ENCODE measurements at places on chromosomes 3 and 15.

DNA sequence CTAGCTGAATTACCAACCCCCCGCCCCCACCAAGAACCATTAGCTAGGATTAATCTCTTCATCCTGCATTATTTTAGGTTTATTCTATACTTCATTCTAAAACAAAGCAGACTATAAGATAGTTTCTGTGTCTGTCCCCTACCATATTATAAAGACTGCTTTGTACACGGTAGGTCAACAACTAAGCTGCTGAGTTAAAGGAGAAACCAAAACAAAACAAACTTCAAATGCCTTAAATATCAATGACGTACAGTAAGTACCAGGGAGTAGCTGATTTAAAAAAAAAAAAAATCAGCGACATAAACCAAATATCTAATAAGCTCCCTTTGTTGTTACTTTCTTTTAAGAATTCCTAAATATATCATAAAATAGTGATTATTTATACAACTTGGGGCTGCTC lies 7.8 kb upstream of the VGLL4 start:
- no peak for DNase-seq

- no peak for DNase-seq
Measured at GRCh38 chr15:82944056-82944455, 8.5 kb downstream of the HOMER2 start.

GRCh38 chr15:32899126-32899596 lies 181.4 kb downstream of the GREM1 start:
- DNase-seq: no peak

- DNase-seq: no peak
Measured at GRCh38 chr3:128081226-128081625, 29.0 kb downstream of the SEC61A1 start.

GRCh38 chr3:12027184-12027846 lies 23.1 kb downstream of the SYN2 start:
- DNase-seq: no peak

DNA sequence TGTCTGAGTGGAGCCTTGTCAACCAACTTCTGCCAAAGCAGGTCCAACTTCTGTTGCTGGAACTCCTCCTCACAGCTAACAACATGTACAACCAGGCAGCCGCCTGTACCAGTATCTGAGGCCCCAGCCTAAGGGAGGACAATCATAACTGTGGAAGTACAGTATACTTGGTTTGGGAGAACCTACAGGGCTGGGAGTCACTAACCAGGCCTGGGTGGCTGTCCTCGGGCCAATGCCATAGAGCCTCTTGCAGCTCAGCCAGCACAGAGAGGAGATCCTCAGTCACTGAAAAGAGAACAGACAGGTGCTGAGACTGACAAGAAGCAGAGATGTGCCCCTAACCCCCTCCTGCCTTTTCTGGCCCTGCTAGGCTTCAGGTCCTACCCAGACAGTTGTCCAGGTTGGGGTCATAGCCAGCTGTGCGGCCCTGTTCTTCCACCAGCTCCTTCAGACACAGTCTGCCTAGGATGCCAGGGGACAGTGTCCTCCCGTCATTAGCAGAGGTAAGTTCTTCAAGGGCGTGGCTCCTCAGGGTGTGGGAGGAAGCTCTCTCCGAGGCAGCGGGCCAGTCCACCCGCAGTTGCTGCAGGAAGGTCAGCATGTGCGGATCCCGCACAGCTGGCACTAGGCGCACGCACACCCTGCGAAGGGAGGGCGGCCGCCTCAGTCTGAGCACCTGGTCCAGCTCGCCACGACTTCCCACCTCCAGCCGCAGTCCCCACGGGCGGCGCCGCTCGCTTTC lies 980 bp downstream of the DALRD3 start:
- peak; percentile 55 for DNase-seq

GRCh38 chr15:29681166-29681845 lies 141.0 kb downstream of the TJP1 start:
- no peak for DNase-seq

DNA sequence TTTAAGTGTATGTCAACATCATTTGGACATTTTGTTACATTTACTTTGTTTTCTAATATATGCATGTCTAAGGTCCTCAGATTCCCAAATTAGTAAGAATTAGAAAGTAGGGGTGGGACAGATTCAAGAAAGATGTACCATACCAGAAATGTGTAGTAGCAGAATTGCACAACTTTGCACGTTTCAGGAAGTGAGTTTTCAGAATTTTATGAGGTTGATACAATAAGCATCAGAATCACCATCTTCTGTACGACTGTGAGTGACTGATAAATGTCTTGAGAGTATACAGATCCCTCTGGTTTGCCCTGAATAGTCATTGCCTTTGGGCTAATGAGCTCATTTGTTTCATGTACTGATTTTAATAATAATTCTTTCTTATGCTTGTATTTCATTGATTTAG lies 9.3 kb downstream of the ARIH2 start:
- DNase-seq: no peak

DNA sequence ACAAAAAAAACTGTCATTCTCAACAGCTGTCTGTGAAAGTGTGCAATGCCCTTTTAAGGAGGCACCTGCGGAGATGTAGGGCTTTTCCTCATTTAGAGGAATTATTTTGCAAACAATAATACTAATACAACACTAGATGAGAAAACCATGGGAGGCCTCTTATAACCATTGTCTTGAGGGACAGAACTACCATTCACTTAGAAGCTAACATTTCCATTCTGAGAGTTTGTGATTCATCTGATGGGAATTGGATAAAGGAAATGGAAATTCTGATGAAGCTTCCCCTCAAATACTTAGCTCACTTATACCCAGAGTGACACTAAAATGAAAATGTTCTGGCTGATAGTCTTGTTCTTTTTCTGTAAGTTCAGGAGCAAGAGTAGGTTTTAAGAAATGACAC lies 147.7 kb downstream of the CADPS start:
- DNase-seq: no peak

GRCh38 chr3:138213398-138214085 lies 26.4 kb downstream of the ARMC8 start:
- no peak for DNase-seq

DNA sequence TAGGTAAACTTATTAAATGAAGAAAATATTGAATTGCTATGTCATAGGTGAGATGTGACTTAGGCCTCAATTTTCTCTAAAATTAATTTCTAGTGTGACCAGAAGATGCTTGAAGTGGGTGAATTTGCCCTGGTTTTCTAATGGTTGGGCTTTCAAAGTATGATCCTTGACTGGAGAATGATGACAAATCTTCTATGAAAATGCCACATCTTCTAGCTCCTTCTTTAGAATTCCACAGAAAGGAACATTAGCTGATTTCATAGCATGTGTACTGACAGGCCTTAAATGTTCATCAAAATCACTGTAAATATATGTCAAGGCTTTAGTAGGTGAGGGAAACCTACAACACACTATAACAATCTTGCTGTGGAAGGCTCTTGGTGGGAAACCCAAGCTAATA lies 8.9 kb downstream of the ABI3BP start:
- DNase-seq: no peak

- DNase-seq: no peak
Measured at GRCh38 chr3:70516076-70516475, 203.6 kb upstream of the MDFIC2 start.

- no peak for DNase-seq
Measured at GRCh38 chr3:107942951-107943749, 147.7 kb downstream of the CD47 start.

GRCh38 chr3:44016818-44017217 lies 224.9 kb upstream of the TOPAZ1 start:
- peak; percentile 98 for DNase-seq

DNA sequence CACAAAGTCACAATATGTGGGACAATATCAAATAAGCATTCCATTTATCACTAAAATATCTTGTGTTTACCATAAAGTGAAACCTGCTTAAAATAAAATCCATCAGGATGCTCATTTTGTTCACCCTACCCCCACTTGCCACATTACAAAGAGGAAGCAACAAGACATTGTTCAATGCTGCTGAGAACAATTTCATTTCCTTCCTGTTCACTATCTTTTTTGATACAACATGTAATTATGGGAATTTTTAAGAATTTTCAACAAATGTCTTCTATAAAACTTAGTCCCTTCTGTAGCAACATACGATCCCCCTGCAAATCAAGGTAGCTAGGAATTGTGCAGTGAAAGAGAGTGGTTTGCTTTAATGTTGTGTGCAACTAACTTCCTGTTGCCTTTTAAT lies 34.9 kb upstream of the GPR160 start:
- DNase-seq: no peak

DNA sequence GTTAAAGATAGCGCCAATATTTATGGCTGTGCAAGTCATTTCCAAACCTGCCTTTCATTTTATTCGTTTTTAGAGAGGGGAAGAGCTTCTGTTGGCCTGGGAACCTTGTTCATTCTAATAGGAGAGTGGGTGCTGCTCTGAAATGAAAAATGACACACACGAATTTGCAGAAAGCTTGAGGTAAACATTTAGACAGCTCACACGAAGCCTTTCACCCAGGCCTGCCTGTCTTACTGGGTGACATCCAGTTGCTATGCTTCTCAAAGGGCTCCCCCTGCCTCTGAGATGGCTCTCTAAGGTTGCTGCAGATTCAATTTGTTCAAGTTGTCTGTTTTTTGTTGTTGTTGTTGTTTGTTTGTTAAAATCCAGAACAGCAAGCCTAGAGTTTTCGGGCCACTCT lies 18.2 kb downstream of the PEX5L start:
- DNase-seq: no peak

- DNase-seq: no peak
Measured at GRCh38 chr15:91329914-91330313, 229.9 kb downstream of the SV2B start.

GRCh38 chr3:190339130-190339529 lies 16.9 kb upstream of the CLDN1 start:
- no peak for DNase-seq

DNA sequence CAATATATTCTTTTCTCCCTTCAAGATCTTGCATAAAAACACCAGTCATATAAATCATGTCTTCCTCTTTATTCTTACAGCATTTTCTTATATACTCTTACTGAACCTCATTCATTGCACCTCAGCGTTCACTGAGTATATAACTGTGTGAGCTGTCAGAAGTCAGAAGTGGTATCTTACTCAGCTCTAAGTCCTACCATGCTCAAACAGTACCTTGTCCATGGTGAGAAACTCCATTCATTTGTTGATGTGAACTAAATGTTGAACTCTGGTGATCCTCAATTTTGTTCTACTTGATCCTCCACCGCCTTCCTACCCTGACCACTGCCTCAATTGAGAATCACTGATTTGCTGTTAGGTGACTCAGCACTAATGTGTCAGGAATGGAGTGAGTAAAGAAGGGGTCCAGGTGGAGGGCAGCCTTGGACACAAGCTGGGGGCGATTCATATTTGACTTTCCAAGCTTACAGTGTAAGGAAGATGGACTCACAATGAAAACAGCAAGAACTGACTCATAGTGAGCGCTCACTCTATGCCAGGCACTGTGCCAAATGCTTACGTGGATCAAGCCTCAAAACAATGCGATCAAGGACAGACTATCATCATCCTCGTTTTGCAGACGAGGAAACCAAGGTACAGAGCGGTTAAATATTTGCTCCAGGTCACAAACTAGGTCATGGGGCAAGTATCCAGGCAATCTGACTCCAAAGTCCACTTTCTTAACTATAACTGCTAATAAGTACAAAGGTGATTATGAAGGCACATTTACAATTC lies 13.5 kb upstream of the ZFYVE19 start:
- peak; percentile 57 for DNase-seq

GRCh38 chr15:90200534-90201129 lies 498 bp upstream of the SEMA4B start:
- DNase-seq: no peak

DNA sequence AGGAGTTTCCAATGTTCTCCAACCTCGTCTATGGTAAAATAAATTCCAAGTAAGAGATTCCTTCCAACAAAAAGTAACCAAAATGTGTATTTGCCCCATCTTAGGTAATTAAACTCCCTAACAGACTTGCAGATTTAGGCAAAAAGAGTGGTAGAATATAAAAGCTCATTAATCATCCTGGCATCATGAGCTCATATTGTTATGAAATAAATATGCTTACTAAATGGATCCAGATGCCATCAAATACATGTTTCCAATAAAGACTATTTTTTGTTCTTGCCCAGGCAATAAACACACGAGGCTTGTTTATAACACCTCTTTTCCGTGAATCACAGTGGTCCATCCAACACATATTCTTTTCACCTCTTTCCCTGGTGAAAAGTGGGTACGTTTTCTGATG lies 189.4 kb downstream of the THSD4 start:
- no peak for DNase-seq

GRCh38 chr3:193798051-193798450 lies 205.0 kb downstream of the OPA1 start:
- DNase-seq: no peak

- DNase-seq: no peak
Measured at GRCh38 chr3:175941352-175941751, 1082.2 kb downstream of the NAALADL2 start.

- peak; percentile 77 for DNase-seq
Measured at GRCh38 chr3:34405159-34405558, 606.7 kb downstream of the PDCD6IP start.

GRCh38 chr3:13718436-13718835 lies 161.4 kb downstream of the WNT7A start:
- DNase-seq: no peak

DNA sequence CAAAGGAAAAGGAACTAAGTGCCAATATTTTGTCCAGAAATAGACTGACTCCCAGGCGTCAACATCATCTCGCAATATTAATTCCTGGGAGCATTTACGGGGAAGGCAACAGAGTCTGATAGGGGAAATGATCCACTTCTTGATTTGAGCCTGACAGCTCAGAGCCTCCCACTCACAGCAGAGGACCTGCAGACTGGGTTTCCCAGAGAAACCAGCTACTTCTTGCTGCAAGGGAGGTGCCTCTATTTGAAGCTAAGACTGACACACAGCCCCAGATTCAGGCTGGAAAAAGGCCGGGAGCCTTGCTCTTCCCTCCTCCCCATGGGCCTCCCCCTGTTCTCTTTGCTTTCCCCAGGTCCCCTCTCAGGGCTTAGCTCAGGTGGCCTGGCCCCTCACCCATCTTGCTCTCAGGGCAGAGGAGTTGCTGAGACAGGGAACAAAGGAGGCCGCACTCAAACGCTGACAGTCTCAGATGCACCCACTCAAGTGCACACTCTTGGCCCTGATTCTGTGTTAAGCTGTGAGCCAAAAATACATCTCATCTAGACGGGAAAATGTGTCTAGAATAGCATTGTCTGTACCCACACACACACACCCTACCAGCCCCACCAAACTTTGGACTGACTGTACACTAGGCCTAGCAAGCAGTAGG lies 49.8 kb upstream of the DCLK3 start:
- no peak for DNase-seq

DNA sequence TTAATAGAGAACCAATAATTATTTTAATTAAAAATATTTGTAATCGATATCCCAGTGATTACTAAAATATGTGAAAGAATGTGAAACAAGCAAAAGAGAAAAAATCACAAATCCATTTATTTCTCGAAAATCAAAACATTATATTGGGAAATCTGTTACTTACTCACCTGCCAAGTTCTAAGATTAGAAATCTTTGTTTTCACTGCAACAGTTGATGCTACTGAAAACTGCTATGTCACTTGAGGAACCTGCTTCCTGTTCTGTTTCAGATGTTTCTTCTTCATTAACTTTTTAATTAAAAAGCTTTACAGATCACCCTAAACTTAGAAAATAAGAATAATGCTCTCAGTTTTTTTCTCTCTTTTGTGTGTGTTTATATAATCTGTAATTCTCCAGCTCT lies 13.7 kb upstream of the DPH6 start:
- DNase-seq: no peak

GRCh38 chr15:41713047-41713446 lies 52.8 kb downstream of the MGA start:
- no peak for DNase-seq

Measured in myocyte (in vitro differentiated cells).